CD4-positive, alpha-beta T cell treated with Interleukin-4 for 1 hour (primary cell): ENCODE measurements at places on chromosomes 13 and 19.

DNA sequence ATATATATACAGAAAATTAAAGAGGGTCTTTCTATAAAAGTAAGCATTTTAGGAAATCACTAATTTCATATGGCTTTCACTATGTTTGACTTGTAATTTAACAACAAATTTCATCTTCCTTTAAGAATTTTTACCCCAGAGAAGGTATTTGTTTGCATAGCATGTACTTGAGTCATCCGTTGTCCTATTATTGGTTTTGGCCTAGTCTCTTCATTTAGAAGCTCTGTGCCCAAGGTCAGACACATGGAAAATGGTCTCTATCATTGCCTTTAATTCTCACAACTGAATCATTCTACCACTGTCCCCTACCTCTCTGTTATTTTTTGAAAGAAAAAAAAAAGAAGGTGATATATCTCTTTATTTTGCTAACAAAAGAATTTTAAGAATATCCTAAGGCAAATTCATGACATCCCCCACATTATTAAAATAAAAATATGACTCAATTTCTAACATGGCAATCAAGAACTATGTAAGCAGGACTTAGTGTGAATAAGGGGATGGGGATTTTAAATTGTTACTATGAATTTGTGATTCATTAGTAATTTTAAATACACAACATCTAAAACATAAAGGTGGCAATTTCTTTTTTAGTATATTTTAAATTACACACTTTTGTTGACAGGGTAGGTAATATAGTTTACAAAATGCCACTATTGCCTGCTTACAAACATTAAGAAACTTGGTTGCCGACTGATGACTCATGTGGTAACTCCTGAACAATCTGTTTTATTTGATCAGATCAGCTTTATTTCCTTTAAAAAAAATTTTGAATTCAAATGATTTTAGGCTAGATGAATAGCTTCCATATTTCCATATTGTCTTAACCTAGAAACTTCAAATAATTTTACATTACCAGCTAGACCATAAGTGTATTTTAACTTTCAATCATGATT is 13.9 kb downstream of the SLITRK5 start:
- DNase-seq = no peak

GRCh38 chr19:39296906-39297305 is 699 bp downstream of the IFNL1 start:
- no peak for DNase-seq

GRCh38 chr19:17036640-17037039 is 10.0 kb upstream of the CPAMD8 start:
- DNase-seq = no peak

DNA sequence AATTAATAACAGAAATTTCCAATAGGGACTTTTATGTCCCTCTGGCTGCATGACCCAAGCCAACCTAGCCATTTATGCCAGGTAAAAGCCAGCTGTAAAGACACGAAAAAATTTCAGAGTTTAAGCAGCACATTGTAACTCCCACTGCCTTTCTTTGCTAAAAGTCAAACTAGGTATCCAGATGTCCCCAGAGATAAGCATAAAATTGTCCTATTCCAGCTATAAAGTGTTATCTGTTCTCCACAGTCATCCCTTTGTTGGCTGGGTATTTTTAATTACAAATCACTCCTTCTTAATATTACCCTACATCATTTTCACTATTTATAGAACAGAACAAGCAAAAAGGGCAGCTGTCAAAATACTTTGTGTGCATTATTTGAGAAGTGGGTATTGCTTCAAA is 3.2 kb upstream of the ZNF154 start:
- DNase-seq = no peak

GRCh38 chr13:40515702-40516101 is 150.7 kb downstream of the FOXO1 start:
- no peak for DNase-seq

DNA sequence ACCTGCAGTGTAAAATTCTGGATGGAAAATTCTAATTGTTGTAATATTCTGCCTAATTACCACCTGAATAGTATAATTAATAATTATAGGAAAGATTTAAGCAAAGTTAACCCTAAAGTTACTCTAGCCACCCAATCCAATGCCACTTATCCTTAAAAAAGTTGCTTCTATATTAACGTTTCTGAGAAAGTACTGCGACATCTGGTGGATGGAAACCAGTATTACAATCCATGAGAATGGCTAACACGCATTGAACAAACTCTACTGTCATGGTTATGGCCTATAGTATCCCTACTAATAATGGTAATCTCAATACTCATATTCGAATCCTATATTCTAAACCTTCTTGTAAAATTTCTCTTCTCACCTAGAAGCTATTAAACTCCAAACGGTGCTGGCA is 1551.8 kb downstream of the SLITRK1 start:
- no peak for DNase-seq

- no peak for DNase-seq
Measured at GRCh38 chr19:45376045-45376724, 5.8 kb upstream of the ERCC2 start.

- DNase-seq = no peak
Measured at GRCh38 chr13:104098421-104098820, 1032.2 kb upstream of the SLC10A2 start.

GRCh38 chr13:46211116-46211482 is 629 bp upstream of the LRRC63 start:
- peak; percentile 68 for DNase-seq

DNA sequence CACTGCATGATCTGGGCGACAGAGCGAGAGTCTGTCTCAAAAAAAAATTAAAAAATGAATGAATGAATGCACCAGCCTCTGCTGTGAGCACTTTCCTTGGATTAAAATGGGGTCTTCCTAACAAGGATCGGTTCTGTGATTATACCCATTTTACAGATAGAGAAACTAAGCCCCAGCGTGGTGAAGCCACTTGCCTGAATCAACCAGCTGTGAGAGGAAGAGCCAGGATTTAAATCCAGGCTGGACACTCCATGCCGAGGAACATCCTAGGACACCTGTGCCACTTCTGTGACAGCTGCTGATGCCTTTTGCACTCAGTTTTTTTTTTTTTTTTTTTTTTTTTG is 14.1 kb downstream of the TLE5 start:
- DNase-seq = no peak

DNA sequence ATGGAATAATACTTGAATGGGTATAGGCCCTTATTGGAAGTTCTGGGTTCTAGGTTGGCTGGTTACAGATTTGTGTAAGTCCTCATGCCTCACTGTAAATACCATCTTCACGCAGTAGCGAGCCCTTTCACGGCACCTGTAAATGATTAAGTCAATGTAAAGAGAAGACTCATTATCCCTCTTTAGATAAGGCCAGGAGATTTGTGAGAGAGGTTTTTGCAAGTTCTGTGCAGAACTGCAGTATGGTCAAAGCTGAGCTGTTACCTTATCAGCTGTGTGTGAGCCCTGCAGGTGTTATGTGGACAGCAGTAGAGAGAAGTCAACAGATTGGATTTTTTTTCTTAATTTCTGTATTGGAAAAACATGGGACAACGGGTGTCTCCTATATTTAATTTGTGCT is 141.6 kb downstream of the SHISA2 start:
- no peak for DNase-seq

DNA sequence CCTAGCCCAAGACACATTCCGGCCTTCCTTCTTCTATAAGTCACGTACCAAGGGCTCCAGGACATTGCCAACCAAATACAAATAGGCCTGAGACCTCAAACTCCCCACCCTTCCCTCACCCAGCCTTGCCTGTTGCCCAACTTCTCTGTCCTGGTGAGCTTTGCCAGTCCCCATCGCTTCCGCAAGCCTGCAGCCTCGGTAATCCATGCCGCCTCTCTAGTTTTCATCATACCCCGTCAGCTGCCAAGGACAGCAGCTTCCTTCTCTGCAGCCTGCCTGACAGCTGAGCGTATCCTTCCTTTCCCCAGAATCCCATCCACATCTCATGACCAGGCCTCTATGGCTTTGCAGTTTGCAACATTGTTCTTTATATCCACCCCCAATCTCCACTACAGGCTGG is 36.6 kb upstream of the POMP start:
- no peak for DNase-seq

- DNase-seq = no peak
Measured at GRCh38 chr13:32284927-32285632, 30.1 kb downstream of the ZAR1L start.

DNA sequence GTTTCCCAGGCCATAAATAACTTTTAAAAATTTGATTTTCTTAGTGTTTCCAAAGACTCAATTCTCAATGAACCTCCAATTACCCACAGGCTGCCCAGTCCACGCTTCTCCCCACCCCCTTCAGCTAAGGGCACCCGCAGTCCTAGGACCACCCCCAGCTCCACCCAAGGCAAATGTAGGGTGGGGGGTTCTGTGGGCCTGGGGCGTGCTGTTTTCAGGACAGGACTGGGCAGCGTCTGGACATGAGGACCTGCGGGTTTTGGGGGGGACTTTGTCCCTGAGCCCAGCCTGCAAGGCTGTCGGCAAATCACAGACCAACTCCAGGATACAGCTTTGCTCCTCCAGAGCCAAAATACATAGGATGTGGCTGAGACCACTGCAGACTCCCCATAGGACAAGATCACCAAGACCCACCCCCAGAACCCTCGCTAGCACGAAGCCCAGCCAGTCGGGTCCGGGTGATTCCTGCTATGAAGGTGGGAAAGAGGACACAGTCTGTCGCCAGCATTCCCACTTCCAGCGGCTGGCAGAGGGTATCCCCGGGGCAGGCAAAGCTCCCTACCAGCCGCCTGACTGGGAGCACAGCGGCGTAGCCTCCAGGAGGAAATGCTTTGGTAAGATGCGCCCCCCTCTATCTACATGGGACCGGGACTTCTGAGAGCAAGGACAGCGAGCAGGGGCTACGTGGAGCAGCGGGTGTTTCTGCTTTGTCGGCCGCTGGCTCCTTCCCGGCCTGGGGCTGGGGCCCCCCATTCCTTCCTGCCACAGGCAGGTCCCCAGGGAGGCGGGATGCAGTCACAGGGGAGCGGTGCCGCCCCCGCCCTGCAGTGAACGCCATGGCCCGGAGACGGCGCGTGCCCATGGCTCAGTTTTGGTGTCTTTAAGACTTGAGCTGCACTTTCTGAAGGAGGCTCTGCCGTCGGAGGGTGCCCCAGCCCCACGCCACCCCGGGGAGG is 1.6 kb upstream of the TIMM13 start:
- no peak for DNase-seq

DNA sequence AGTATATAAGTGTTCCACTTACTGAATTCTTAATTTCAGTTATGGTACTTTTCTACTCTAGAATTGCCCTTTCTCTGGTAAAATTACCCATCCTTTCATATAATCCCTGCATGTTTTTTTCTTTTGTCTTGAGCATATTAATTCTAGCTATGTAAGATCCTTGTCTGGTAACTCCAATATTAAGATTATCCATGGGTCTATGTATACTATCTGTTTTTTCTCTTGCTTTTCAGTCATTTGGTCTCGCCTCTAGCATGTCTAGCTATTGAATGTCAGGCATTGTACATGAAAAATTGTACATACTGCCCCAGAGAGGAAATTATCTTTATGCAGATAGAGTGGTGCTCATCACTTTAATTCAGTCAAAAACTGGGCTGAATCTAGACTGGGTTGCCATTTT is 50.4 kb upstream of the CALM3 start:
- DNase-seq = no peak

GRCh38 chr19:33674626-33675367 is 53.0 kb downstream of the CHST8 start:
- DNase-seq = no peak

DNA sequence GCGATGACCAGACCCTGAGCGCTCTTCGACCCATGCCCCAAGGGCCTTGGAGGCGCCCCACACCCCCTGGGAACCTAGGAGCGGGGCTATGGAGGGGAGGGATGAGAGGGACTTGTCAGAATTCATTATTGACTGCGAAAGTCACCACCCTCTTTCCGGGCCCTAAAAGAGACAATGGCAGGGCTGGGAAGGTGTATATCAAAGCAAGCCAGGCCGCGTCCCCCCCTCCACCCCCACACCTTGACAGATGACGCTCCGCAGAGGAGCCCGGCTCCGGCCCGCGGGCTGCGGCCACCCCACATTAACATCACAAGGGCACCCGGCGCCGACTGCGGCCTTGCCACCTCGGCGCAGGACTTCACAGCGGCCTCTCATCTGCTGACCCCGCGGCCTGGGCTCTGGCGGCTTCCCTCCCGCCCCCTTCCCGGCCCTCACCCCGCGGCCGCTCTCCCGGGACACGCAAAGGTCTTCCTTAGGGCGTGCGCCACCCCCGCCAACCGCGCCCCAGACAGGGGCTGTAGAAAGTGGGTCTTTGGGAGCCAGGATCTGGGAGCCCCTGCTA is 2.4 kb downstream of the CDX2 start:
- DNase-seq = no peak

- no peak for DNase-seq
Measured at GRCh38 chr13:23852351-23852750, 36.8 kb downstream of the MIPEP start.

- no peak for DNase-seq
Measured at GRCh38 chr13:36129539-36129938, 1.6 kb downstream of the DCLK1 start.

- DNase-seq = no peak
Measured at GRCh38 chr13:78867655-78868054, 208.7 kb upstream of the OBI1 start.

DNA sequence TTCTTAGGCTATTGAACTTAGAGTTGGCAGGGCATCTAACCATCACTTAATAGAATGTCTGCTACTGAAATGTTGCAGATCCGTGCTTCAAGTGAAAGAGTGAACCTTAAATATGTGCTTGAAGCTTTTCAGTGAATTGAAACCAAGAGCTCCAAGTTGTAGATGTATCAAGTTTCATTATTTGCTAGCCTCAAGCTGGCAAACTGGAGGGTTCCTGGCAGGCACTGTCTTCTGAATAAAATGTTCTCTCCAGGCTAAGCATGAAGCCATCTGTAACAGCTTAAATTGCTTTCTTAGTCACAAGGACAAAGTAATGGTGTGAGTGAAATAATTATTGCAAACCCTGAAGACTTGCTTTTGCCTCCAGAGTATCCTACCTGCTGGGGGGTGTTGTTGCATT is 415.0 kb upstream of the SPRY2 start:
- DNase-seq = no peak

- peak; percentile 85 for DNase-seq
Measured at GRCh38 chr19:2610637-2611482, 91.6 kb downstream of the GNG7 start.

GRCh38 chr13:66837246-66837645 is 392.9 kb downstream of the PCDH9 start:
- no peak for DNase-seq

- DNase-seq = peak; percentile 68
Measured at GRCh38 chr19:50835785-50836542, 2.6 kb upstream of the KLK15 start.

DNA sequence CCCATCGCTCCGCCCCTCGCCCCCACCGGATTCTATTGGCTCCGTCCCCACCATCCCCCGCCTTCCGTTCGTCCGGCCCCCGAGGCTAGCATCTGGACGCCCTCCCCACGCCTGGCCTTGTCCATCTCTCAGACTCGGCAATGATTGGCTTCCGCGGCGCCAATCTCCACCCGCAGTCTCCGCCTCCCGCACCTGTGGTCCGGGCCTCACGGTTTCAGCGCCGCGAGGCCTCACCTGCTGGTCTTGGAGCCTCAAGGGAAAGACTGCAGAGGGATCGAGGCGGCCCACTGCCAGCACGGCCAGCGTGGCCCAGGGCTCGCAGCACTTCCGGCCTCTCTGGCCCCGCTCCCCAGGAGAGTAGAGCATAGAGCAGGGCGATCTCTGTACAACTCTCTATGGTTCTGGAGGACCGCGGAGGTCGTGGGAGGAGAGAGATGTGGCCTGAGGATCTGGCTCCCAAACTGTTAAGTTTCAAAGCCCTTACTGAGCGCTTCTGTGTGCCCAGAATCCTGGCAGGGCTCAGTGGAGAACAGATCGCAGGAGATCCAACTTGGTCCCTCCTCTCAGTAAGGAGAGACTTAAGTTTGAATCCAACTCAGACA is at the start of gene ERCC1:
TSS of gene ERCC1 (minus strand) at position 329 of the 602 bp plus-strand sequence. CDS start 543 bp downstream, outside the sequence.
- DNase-seq = peak; percentile 92

GRCh38 chr13:41955605-41956004 is 5.3 kb downstream of the VWA8 start:
- DNase-seq = no peak
